ENCODE measurements at places on chromosomes 3 and 15. TPM values are rescaled to one million over a fixed set of nuclear protein-coding genes. Genes with fewer than 3 reads are reported as not detected.

GRCh38 chr3:142929109-142929508 is 34.4 kb downstream of the PAQR9 start:
- DNase-seq, result peak; percentile 20

DNA sequence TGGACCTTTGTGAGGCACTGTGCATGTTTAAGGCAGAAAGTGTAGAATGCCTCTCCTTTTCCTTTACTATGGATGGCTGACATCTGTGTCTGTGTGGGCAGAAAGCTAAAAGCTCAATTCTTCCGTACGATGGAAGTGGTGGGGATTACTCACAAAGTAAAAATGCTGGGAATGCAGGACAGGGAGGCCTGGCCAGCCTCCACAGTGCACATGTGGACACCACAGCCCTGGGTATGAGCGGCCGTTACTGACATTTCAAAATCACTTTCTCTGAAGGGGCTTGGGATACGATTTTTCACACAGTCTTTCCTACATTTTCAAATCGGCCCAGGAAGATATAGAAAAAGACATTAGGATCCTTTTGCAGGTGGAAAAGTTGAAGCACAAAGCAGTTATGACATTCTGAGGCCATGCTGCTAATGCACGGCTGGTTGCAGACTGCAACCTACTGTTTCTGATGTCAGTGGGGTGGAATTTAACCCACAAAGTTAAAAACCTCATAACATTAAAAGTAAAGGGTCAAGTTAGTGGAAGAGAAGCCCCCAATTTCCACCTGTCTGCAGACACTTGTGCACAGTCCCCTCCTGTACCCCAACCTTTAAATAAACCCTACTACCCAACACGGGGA is 27.9 kb downstream of the EHD4 start:
- DNase-seq, result no peak

GRCh38 chr3:32612547-32612946 is 41.9 kb upstream of the DYNC1LI1 start:
- no peak for DNase-seq

DNA sequence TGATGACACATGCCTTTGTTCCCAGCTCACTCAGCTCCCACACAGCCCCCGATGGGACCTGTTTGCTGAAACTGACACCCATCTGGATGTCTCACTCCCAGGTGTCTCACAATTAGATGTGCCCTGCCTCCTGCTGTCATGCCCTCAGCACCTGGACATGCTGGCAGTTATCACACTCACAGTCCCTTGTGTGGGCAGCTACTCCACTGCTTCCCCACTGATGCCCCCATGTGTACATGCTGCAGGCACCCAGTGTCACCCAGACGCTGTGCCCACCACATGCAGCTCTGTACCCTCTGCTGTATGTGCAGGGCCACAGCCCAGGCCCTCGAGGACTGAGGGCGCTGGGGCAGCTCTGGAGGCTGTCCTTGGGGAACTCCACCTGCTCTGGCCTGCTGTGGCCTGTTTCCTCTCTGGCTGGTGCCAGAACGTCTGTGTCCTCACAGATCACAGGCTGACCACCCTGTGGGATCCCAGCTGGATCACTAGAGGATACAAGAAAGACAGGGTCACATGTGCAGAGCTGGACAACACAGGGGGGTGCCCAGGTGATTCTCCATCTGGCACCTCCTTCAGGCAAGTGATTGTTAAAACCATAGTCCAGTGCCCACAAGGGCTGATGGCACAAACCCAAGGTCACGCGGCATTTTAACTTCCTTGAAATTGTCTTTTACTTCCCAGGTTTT is 14.0 kb downstream of the C3orf22 start:
- DNase-seq, result no peak

- DNase-seq, result no peak
Observed at GRCh38 chr15:85988741-85989140, 90.9 kb upstream of the AGBL1 start.

- no peak for DNase-seq
Observed at GRCh38 chr3:196947136-196947859, 5.0 kb upstream of the NCBP2 start.

DNA sequence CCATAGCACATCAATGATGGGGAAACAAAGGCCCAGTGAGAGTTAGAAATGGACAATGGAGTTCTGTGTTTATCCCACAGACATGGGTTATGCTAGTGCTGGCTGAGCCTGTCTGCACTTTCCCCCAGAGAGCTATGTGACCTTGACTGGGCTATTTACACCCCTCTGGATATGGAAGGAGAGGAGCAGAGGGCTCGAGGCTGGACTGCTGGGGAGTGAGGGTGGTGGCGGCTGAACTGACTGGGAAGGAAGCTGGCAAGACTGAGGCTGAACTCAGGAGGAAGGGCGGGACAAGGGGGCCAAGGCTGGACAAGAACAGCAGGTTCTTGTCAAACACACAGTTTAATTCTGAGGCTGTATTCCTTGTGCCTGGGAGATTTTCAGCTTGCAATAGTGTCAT is 10.8 kb upstream of the INSYN1 start:
- DNase-seq, result no peak

DNA sequence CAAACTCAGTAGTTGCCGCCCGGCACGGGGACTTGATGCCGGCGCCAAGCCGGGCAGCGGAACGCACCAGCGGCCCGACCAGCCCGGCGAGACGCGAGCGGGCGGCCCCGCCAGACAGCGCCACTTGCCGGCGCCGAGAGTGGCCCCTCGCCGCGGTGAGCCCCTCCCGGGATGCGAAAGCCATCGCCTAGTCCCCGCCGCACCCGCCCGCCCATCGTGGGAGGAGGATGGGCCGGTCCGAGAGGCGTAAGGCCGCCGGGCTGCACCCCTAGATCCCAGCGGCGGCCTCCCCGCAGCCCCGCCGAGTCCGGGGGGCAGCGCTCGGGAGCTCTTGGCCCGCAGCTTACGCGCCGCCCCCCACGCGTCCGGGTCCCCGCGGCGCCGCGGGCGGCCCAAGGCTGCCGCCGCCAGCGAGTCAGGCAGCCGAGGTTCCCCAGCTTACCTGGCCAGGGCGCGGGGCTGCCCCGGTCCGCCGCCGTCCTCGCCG is 609 bp downstream of the GOLGA8A start:
- peak; percentile 35 for DNase-seq

DNA sequence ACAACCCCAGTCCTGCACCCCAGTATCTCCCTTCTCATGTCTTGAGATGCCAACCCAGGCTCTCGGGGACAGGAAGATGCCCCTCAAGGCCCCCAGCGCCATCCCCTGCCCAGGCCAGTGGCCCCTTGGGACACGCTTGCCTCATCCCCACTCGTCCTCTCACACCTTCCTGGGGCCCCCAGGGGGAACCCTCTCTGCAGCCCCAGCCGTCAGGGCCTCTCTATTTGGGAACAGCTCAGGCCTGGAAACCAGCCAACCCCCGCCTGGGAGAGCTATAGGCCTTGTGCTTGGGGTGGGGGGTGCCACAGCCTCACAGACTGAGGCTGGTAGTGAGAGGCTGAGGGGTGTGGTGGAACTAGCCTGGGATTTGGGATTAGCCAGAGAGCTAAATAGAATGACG is 7.8 kb downstream of the LINGO1 start:
- no peak for DNase-seq

- DNase-seq, result no peak
Observed at GRCh38 chr3:147381596-147381995, 24.7 kb downstream of the ZIC4 start.

DNA sequence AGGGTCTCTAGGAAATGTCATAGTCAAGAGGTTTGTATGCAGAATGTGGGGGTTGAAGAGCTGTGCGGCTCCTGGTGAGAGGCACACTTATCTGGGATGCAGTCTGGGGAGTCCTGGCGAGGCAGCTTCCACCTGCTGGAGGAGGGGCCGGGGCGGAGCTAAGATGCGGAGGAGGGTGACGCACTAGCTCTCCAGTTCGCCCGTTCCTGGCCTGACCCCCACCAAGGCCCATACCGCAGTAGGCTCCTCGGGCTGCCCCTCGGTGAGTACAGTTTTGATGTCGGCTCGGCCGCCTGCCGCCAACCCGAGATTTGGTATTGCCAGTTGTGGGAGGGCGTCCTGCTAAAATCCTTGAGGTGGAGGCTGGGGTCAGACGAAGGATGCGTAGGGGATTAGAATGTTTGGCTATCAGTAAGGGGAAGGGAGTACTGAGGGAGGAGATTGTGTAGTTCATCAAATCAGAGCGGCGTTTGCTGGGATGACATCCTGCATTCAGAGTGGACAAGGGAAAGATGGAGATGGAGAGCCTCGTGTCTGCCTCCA is at the start of gene SCG5:
Gene SCG5 (plus strand): TSS at position 194 of the 543 bp plus-strand sequence. CDS start 1,883 bp downstream, outside the sequence.
- no peak for DNase-seq

DNA sequence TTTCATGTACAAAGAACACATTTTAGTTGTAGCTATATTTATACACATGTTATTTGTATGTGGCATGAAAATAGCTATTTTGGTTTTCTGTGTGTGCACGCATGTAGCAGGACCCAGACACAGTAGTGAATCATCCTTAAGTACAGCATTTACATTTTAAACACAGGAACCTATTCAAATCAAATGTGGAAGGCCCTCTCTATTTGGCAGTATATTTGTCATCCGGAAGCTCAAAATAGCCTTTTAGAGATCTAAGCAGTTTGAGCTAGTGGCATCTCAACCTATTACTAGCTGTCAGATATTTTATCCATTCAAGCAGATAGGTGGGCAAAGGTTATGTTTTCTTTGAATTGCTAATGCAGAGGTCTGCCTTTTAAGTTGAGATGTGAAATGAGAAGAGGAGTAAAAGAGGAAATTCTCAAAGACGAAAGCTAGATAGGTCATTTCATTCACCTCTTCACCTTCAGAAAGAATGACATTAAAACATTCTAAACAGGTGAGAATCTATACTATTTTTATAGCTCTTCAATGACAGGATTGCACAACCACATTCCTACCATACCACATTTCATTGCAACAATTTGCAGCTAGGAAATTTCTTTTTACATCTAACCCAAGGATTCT is 46.3 kb upstream of the TIPARP start:
- no peak for DNase-seq

DNA sequence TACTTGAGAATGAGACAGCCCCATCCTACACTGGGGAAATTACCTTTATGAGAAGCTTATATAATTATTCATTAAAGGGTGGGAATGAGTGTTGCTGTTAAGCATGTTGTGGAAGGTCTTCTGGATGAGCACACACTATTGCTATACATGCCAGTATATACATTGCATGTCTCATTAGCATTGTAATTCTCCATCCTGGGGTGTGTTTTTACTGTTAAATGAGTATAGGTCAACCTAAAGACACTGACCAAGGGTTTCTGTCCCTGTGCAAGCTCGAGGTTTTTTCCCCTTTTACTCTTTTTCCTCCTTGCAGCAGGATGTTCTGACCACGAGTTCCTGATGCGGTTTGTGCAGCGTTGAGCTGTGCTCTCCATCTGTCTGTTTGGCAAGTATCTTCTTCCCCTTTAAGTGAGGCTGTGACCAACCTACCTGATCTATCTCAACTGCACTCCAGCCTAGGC is 7.2 kb upstream of the IVD start:
- DNase-seq, result peak; percentile 57

DNA sequence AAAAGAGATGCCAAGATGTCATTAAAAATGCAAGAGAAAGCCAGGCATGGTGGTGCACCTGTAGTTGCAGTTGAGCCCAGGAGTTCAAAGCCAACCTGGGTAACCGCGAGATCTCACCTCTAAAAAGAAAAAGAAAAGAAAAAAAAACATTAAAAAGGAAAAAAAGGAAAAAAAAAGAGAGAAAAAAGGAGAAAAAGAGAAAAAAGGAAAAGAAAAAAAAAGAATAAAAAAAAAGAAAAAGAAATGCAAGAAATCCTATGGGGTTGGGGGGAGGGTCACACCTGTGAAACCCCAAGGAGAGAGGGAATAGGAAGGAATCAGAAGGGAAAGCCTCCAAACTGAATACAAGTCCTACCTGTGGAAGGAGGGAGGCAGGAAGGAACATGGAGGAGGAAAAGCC is 5.2 kb upstream of the SUMF1 start:
- DNase-seq, result no peak

GRCh38 chr3:45873638-45874037 is 12.7 kb upstream of the CCR9 start:
- no peak for DNase-seq

DNA sequence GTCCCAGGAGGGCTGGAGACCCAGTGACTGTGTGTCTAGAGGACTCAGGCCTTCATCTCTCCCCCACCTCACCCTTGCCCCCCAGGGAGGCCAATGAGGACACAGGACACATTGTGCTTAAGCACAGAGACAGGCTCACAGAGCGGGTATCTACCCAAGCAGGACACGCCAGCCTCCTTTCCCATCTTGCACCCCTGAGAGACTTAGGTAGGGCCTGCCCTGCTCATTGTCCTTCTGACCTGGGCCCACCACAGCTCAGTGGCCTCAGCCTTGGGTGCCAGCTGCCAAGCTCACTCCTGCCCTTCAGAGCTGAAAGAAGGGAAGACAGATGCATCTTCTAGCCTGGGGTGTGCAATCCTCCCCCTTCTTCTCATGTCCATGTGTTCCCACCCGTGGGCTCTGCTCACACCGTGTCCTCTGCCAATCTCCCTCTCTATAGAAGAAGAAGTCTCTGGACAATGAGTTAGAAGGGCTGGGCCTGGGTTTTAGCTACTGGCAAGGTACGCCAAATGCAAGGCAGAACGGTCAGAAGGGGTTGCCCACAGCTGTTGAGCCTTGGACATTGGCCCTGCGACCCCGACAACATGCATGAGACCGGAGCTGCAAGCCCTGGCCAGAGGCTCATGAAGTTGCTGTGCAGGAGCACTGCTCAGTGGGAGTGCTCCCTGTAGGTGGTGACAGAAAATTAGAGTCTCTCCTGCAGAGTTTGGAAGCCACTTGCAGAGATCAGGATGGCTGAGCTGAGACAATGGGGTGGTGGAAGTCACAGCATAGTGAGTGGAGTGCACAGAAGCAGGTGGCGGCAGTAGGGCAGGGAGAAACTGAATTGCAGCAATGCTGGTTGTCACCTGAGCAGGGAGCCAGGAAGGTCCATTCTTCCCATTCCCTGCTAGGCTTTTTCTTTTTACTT is 32.8 kb downstream of the ACSBG1 start:
- DNase-seq, result no peak

- DNase-seq, result no peak
Observed at GRCh38 chr15:69860321-69860720, 237.4 kb downstream of the TLE3 start.

- peak; percentile 55 for DNase-seq
Observed at GRCh38 chr3:135503760-135504686, 461.5 kb upstream of the PPP2R3A start.

- DNase-seq, result no peak
Observed at GRCh38 chr3:141410408-141410807, 42.1 kb downstream of the ZBTB38 start.

DNA sequence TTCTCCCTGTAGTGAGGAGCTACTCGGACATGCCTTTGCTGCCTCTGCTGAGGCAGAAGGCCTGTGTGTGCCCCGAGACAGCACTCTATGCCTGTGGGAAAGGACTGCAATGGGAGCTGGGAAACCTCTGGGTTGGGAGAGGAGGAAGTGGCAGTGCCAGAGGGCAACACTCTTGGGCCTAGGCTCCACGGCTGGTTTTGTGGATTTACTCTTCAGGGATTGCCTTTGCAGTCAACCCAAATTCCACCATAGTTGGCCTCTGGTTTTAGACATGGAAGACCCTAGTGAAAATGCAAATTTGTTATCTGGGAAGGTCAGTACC is 46.8 kb downstream of the ITGA11 start:
- no peak for DNase-seq

GRCh38 chr3:130757611-130758150 is 11.1 kb upstream of the PIK3R4 start:
- no peak for DNase-seq

Gene GOLGA8M
- polyA plus RNA-seq, result 0.28 TPM

Gene SERPINI2
- polyA plus RNA-seq, result not detected

Gene RHCG
- not detected for polyA plus RNA-seq

Gene MAGEF1
- 8.6 TPM for polyA plus RNA-seq

Gene CHRNA5
- polyA plus RNA-seq, result 0.07 TPM

Gene GHSR
- not detected for polyA plus RNA-seq

Gene TNNC1
- polyA plus RNA-seq, result 5.4 TPM

Gene FAM107A
- polyA plus RNA-seq, result not detected

Gene IGF2BP2
- not detected for polyA plus RNA-seq

Gene NR2E3
- not detected for polyA plus RNA-seq

Gene RARRES1
- not detected for polyA plus RNA-seq

Gene TNFAIP8L3
- not detected for polyA plus RNA-seq

Gene CFAP100
- not detected for polyA plus RNA-seq

Measured in B cell (primary cell).